ENCODE measurements at places on chromosomes 5 and 9.

DNA sequence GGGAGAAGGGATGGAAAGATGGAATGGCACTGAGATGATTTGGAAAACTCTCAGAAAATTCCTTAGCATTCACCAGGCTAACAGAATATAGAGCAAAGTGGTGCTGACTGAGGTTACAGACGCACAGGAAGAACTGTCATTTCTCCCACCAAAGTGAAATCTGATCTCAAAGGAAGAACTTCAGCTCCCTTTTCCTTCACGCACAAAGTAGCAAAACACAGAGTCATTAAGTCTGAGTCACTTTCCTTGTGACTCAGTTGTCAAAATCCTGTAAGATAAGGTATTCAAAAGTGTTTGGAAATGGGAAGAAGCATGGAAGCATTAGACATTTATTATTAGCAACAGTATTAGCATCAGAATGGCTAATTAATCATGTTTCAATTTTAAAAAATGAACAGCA lies 11.7 kb downstream of the MPDZ start:
- DNase-seq: no peak

GRCh38 chr5:127838661-127839060 lies 135.5 kb downstream of the CCDC192 start:
- DNase-seq: no peak

DNA sequence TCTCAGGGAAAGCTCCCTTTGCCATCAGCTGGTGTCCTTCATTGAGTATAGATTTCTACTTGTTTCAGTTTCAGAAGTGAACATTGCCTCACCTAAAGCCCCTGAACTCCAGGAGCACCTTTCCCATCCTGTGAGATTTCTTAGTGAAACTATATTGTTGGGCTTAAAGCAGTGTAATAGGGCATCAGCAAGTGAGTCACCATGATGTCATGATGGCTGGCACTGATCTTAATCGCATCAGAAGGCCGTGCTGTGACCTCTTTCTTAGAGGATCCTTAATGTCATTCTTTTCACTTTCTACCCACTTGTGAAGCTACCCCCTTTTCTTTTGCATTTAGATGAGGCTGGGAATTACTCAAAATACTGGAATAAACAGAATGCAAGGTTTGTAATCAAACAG lies 401.3 kb downstream of the MTRR start:
- DNase-seq: no peak

DNA sequence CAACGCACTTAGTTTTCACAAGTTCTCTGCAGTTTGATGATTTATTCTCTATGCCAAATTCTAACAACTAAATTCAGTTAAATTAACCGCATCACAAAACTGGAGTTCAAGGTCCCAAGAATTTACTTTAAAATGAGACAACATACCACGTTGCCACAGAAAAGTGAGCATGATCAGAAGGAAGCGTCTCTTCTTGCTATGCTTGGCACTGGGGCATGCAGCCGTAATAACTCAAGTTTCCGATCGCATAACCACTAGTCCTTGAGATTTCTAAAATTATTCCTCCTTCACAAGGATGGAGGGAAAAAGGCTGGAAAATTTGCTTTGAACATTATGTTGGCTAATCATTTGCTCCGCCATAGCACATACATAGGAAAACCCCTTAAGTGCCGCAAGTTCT lies 13.9 kb downstream of the NFIB start:
- no peak for DNase-seq

- DNase-seq: no peak
Measured at GRCh38 chr9:37976714-37977477, 73.0 kb upstream of the SLC25A51 start.

DNA sequence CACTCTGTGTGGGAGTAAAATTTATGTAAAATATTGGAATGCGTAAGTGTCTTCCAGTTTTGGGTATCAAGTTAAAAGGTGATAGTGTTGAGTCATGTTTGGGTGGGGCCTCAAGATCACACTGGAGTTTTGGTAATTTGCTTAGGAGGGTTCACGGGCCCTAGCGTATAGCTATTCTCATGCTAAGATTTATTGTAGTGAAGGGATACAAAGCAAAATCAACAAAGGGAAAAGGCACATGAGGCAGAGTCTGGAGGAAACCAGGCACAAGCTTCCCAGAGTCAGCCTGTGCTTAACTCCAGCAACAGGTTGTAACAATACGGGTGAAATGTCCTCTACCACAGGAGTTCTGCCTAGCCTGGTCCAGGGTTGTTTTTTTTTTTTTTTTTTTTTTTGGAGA lies 20.2 kb downstream of the HSPA4 start:
- DNase-seq: no peak

GRCh38 chr5:4636378-4636777 lies 503.8 kb upstream of the ADAMTS16 start:
- no peak for DNase-seq

- DNase-seq: no peak
Measured at GRCh38 chr9:71144495-71144894, 23.1 kb upstream of the TRPM3 start.

- DNase-seq: peak; percentile 62
Measured at GRCh38 chr9:137077010-137077747, at the start of gene UAP1L1. TSS of gene UAP1L1 (plus strand) at chr9:137077517. CDS start at chr9:137077533, 16 bp downstream.

- DNase-seq: no peak
Measured at GRCh38 chr5:122909470-122910100, 64.2 kb downstream of the SNX24 start.

- no peak for DNase-seq
Measured at GRCh38 chr5:154547551-154547950, 69.5 kb upstream of the HAND1 start.

DNA sequence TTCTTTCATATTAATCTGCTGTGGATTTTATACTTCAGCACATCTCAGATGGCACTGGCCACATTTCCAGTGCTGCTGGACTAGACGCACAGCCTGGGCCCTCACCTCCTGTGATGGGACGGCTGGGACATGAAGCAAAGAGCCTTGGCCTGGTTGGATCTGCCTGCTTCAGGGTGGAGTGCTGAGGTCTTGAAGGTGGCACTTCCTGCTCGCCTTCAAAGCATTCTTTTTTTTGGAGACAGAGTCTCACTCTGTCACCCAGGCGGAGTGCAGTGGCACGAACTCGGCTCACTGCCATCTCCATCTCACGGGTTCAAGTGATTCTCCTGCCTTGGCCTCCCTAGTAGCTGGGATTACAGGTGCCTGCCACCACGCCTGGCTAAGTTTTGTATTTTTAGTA lies 73.1 kb downstream of the RAPGEF1 start:
- no peak for DNase-seq

DNA sequence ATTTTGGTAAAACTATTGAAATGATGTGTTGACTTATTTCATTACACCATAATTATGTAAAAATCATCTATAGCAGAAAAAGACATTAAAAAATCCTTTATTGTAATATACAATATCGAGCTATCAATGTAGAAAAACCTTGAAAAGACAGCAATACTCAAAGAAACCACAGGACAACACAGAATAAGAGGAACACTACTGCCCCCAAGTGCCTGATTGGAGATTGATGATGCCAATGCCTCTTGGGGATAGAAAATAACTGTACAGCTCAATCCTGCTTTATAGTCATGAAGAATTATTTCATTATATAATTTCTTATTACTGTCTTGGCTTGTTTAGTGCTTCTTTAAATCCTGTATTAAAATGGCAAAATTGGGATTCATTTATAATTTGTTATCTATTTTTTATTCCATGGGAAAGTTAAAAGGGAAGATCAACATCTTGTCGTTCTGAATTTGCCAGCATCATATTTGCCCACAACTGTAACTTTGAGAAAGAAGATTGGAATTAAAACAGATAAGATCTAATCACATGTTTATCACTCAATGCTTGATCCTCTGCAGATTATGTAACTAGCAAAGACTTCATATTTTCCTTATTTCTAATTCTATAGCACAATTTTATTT lies 337.5 kb downstream of the CDH9 start:
- peak; percentile 16 for DNase-seq

DNA sequence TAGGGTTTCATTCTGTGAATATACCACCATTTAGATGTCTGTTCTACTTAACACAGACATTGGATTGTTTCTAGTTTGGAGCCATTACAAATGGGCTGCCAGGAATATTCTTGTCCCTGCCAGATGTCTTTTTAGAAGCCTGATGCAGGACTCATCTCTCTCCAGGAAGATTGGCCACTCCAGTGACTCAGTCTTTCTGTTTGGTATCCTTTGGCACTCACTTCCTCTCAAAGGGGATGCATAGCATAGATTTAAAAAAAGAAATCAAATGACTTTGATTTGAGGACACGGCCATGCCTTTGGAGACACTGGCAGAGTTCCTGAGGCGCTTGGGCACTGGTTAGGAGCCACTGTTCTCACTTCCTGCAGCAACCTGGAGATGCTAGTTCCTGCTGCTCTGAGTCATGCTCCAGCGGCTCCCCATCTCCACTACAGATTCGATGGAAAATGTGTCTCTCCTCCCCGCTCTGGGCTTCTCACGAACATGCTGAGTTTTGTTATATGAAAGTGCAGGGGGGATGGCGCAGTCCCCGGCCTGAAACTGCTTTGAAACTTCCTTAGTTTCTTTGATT lies 3.5 kb upstream of the ZNF366 start:
- peak; percentile 20 for DNase-seq

DNA sequence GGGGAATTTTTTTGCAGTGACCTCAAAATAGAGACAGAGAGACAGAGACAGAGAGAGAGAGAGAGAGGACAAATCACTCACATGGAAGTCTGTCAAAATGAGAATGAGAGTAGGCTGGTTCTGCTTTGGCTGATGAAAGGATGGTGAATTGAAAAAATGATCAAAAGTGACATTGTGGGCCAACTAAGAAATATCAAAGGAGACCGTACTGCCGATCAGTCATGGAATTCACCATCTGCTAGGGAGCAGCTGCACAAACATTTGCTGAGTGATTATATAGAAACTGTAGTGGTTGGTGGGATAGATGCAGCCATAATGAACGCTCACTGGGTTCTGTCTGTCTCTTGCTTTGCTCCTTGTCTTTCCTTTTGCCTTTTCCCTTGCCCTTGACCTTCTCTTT lies 476.6 kb upstream of the SGCD start:
- no peak for DNase-seq

Measured in activated T-cell treated with anti-CD3 and anti-CD28 coated beads, Interleukin-2, amount 50 U/mL, for 48 hours (primary cell).